ENCODE measurements at places on chromosomes 2 and 18. TPM values are rescaled to one million over a fixed set of nuclear protein-coding genes. Genes with fewer than 3 reads are reported as not detected.

ZNF385B gene
- not detected for total RNA-seq

GRCh38 chr2:48112911-48113680 is 206.8 kb upstream of the FBXO11 start:
- no peak for DNase-seq

DNA sequence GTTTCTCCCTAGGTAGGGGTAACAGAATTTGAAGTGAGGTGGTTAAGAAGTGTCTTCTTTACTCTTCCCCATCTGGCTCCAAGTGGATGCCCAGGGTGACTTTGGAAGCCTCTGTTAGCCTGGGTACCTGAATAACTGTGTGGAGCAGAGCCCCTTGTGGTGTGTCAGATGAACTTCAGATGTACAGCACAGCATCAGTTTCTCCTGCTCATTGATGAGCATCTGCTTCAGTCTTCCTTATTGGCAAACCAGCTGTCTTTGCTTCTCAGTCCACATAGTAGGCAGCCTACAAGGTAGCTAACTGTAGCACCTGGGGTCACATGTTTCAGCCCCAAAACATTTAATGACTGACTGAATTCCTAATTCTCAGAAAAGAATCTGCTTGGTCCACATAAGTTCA is 56.2 kb upstream of the ATP8B1 start:
- DNase-seq = no peak

GRCh38 chr2:38600242-38600891 is 2.4 kb downstream of the HNRNPLL start:
- no peak for DNase-seq

AOX1 gene
- not detected for total RNA-seq

DNA sequence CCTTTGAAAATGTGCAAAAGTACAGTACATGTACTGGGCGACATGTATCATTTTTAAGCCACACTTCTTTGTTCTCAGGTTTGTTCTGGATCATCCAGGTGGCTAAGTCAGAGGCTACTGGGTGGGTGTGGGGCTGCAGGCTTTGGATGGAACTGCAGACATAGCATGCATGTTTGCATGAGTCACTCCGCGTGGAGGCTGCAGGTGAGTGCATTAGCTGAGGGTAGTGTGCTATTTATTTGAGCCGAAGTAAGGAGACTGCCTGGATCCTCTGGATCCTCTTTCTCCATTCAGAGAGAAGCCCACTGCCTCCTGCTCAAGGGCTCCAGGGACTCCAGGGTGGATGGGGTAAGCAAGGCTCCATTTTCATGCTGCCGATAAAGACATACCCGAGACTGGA is 9.4 kb upstream of the NEURL3 start:
- no peak for DNase-seq

- DNase-seq = no peak
These were observed 71.3 kb upstream of the ACKR3 start for GRCh38 chr2:236498369-236498768.

ZAP70 gene
- 439 TPM for total RNA-seq

DNA sequence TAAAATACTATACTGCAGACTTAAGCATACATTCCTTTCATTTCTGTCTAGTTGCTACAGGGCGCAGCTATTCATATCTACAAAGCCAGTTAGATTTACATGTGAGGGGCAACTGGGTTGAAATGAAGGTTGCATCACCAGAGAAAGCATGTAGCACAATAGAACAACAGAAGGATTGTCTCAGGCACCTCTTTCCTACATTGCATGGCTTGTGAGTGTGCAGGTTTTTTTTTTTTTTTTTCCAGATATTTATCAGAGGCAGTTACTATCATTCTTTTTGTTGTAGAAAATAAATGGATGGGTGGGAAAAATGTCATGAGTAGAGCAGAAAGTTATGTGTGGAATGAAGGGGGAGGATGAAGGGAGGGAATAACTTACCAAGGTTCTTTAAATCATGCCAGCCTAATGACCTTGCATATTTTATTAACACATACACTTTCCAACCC is 86.8 kb downstream of the ERBB4 start:
- DNase-seq = no peak

GRCh38 chr2:145116834-145117725 is 597.2 kb upstream of the ZEB2 start:
- DNase-seq = no peak

GRCh38 chr18:47415881-47416280 is 164.4 kb upstream of the SKOR2 start:
- DNase-seq = no peak

DNA sequence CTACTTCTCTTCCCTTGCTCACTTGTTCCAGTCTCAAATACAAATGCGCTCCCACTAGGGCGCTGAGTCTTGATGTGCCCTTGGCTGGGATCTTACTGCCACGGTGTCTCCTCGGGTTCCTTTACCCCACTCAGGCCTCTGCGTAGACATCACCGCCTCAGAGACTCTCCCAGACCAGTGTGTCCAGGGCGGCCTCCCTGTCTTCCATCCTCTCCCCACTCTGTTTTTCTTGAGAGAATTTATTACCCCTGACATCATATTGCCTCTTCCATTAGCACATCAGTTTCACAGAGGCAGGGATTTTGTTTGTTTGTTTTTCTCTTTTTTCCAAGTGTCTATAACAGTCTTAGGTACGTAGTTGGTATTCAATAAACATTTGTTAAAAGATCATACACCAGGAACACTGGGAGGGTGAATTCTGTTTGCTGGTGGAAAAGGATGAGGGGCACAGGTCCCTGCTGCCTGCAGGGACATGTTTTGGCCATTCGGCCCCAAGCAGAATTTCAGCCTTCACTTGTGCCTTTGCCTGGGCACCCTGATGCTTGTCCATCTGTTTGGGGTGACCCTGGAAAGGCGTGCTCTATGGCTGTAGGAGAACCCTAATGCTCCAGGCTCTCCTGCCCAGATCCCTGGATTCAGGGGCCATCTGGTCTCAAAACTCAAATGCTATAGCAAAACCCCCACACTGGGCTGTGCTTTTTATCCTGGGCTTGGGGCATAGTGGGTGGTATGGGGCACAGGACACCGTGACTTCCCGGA is 55.0 kb downstream of the RPL37A start:
- DNase-seq = no peak

GRCh38 chr2:214075456-214075855 is 335.4 kb upstream of the VWC2L start:
- DNase-seq = no peak

KCNE4 gene
- total RNA-seq = not detected

DNA sequence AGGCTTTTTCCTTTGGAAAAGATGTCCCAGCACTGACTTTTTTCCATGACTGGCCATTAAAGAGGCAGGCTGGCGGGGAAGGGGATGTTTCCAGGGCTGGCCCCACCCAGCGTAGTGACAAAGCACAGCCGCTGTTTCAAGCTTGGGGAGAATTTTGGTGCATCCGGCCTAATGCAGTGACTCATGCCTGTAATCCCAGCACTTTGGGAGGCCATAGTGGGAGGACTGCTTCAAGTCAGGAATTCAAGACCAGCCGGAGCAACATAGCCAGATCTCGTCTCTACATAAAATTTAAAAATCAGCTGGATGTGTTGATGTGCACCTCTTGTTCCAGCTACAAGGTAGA is 78.0 kb upstream of the SH3BP4 start:
- no peak for DNase-seq

FAM161A gene
- 2.1 TPM for total RNA-seq

HOXD9 gene
- not detected for total RNA-seq

FEZ2 gene
- total RNA-seq = 11.4 TPM

- no peak for DNase-seq
These were observed 9.9 kb upstream of the GAREM1 start for GRCh38 chr18:32480581-32480980.

DNA sequence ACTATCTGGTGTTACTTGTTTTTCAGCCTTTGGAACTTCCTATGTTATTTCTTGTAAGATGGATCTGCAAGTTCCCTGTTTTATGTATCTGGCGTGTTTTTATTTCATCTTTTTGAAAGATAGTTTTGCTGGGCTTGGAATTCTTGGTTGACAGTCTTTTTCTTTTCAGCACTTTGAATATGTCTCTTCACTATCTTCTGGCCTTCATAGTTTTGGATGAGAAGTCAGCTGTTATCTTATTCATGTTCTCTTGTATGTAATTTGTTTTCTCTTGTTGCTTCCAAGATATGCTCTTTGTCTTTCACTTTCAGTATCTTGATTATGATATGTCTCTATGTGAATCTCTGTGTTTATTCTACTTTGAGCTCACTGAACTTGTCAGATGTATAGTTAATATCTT is 50.4 kb downstream of the ALMS1 start:
- no peak for DNase-seq

- DNase-seq = no peak
These were observed 166.2 kb downstream of the INHBB start for GRCh38 chr2:120511947-120512710.

DNA sequence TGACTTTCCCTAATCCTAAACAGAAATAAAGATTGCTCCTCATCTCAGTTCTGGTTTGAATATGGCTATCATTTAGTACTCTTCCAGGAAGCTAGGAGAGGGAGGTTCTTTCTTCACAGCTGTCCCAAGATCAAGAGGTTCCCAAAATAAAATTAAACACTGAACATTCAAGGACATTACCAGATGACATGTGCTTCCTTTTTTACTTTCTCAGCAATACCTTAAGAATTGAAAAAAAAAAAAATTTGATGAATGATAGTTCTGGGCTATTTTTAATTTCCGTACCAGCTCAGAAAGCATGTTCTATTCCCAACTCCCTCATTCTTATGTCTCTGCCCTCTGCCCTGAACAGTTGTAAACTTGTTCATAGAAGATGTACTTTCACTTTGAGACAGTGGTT is 61.7 kb upstream of the MYL1 start:
- DNase-seq = no peak

DNA sequence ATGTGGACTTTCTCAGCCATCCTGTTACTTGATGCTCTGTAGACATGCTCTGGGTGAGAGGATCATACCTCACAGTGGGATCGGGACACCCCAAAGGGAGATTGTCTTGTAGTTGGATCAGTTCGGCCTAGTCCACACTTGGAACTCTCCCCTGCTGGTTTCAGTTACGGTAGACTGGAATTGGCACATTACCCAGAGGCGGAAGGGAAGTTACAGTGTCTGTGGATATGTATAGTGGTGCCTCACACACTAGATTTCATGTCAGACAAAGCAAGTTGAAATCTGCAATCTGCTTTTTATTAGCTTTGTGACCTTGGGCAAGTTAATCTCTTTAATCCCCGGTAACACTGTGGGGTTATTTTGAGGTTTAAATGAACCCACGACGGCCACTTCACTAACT is 16.2 kb upstream of the CTAGE1 start:
- DNase-seq = no peak

DNA sequence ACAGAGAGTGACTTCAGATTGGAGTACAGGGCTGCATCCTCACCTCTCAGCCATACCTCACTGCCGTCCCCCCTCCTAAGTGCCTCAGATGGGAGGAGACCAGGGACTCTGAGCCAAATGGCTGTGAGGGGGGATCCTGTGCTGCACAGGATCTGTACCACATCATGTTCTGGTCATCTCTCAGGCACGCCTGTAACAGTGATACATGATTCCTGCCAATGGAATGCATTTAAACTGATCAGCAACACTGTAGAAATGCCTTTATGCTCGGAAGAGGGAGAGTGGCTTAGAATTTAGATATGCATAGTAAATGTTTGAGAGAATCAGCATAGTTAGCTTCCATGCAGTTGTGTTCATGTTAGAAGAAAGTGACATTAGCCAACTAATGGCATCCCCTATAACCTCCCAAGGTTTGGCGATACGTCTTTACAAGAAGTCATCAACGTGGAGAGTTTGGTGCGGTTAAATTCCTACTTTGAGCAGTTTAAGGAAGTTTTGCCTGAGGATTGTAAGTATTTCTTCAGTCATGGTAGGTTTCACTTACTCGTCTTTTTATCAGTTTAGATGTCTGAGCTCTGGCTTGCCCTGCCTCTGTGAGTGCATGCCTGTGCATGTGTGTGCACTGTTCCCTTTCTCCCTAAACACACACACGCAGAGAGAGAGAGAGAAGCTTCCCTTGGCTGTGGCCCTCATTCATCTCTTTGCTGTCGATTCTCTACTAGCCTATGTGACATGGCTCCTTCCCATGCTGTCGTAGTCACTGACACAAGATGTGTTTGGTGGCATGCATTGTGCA is 40.0 kb downstream of the COA5 start:
- no peak for DNase-seq

DNA sequence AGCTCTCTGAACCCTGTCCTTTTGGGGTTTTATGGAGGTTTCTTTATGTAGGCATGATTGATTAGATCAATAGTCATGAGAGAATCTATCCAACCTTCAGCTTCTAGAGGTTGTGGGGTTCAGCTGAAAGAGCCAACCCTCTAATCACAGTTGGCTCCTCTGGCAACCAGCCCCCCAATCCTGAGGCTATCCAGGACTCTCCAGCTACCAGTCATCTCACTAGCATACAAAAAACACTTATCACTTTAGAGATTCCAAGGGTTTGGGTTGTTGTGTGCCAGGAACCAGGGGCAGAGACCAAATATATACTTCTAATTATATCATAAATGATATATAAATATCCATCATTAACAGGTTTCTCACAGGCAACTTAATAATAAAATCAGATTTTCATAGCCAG is 11.7 kb downstream of the WDPCP start:
- DNase-seq = no peak

DNA sequence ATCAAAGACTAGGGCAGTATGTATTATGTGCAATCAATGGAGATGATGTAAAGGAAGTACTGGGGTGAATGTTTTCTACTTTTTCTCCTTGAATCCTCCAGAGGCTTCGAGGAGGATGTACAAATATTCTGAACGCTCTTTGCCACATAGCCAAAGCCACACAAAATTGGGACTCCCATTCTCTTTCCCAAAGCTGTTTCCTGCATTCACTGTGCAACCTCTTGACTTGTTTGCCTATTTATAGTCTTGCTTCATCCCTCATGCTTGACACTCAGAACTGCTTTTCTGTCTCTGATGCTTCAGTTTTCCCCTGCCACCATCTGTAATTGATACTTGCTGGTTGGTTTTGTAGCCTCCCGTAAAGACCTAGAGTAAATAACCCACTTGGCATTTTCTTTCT is 208.2 kb upstream of the RBMS1 start:
- DNase-seq = no peak

- DNase-seq = no peak
These were observed 443 bp downstream of the VAPA start for GRCh38 chr18:9914334-9914583.

- no peak for DNase-seq
These were observed 933.7 kb upstream of the LRATD1 start for GRCh38 chr2:13698847-13699246.

Data from T-helper 17 cell (primary cell).